ENCODE measurements at places on chromosomes 16 and 17.

DNA sequence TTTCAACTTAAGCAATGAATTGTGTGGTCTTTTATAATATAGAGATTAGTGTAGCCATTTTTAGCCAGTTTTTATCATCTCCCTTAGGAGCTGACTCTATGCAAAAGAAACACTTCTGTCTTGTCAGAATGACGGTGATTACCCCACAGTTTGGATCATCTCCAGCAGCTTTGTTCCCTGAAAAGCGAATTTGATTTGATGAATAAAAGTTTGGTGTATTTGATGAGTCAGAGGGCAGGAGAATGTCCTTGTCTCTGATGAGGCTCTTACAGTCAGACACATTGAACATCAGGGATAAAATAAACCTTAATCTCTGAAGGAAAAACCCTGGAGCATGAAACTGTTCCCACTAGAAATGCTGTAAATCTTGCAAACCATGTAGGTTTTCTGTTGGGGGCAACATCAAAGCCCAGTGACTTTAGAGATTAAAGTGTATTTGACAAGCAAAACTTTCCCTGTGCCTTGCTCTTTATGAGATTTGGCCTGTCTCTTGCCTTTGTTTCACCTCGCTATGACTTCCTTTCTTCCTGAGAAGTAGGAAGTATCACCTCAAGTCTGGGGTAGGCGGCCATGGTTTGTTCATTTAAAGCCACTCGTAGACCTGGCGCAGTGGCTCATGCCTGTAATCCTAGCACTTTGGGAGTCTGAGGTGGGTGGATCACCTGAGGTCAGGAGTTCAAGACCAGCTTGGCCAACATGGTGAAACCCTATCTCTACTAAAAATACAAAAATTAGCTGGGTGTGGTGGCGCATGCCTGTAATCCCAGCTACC lies 209.3 kb downstream of the FTO start:
- DNase-seq, result no peak

DNA sequence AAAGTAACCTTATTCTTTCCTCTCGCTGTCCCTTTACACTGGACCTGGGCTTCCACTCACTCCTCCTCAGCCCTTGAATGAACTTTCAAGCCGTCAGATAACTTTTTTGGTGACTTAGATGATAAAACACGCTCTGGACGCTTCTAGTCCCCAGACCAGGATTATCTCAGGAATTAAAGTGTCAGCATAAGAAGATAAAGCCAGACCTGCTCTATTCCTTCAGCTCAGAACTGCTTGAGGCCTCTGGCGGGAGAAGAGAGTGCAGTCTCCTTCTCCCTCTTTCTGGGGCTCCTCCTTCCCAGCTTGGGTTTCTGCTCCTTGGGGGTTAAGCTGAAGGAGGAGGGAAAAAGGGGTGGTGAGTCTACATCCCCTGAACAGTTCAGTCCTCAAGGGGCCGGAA lies 6.6 kb downstream of the LPO start:
- no peak for DNase-seq

DNA sequence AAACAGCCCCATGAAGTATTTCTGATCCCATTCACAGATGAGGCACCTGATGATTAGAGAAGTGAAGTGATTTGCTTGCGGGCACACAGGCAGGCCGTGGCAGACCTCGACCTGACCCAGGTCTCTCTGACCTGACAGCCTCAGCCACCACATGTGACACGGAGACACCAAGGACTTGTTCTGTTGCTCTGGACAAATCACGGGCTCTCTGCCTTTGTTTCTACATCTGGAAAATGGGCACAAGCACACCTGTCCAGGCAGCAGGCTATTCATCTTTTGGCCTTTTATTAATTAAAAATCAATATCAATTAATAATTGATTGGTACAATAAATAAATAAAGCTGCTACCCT lies 3.4 kb downstream of the MAP3K14 start:
- DNase-seq, result no peak

GRCh38 chr17:75159196-75160031 lies 5.1 kb upstream of the JPT1 start:
- no peak for DNase-seq

DNA sequence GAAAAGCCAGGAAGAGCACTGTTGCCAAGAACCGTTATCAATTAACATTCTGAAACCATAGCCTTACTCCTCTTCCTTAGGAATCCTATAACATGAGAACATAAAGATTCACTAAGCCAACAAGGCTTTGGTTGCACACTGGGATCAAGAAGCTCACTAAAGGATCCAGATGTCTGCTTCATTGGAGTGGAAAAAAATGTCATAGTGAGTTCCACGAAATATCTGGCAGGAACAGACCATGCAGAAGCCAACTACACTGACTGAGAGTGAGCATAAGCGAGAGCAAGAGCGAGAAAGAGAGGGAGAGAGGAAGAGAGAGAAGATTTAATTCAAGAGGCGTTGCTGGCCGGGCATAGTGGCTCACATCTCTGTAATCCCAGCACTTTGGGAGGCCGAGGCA lies 13.4 kb upstream of the MEIOC start:
- DNase-seq, result no peak

GRCh38 chr16:57537581-57538234 lies 1.3 kb upstream of the CCDC102A start:
- DNase-seq, result no peak
